ENCODE measurements at places on chromosomes 5 and 9.

DNA sequence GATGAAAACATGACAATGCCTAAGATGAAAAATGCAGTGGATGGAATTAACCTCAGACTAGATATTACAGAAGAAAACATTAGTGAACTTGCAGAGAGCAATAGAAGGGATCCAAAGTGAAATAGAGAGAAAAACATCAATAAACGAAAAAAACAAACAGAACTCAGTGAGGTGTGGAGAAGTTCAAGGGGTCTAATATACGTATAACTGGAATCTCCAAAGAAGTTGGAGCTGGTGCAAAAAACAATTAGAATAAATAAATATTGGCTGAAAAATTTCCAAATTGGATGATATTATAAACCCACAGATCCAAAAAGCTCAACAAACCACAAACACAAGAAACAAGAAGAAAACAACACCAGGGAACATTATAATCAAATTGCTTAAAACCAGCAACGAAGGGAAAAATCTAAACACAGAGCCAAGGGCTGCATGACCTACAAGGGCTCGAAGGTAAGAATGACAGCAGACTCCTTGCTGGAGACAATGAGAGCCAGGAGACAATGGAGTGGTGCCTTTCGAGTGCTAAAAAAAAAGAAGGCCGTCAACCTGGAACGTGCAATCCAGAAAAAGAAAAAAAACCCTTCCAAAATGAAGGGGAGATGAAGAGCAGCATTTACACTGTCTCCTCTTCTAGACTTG is 11.8 kb downstream of the FAM163B start:
- DNase-seq, result no peak

- no peak for DNase-seq
Observed at GRCh38 chr5:54700986-54701578, 183.5 kb downstream of the SNX18 start.

DNA sequence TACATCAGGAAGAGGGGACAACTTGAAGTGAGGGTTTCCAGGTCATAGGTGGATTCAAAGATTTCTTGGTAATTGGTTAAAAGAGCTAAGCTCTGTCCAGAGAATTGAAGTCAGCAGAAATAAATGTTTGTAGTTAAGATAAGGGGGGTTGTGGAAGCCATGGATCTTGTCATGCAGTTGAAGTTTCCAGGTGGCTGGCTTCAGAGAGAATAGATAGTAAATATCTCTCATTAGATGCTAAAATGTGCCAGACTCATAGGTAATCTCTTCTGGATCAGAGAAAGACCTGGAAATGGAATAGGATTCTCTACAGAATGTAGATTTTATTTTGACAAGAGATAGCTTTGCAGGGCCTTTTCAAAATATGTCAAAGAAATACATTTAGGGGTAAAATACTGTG is 491.7 kb downstream of the PRR16 start:
- no peak for DNase-seq

DNA sequence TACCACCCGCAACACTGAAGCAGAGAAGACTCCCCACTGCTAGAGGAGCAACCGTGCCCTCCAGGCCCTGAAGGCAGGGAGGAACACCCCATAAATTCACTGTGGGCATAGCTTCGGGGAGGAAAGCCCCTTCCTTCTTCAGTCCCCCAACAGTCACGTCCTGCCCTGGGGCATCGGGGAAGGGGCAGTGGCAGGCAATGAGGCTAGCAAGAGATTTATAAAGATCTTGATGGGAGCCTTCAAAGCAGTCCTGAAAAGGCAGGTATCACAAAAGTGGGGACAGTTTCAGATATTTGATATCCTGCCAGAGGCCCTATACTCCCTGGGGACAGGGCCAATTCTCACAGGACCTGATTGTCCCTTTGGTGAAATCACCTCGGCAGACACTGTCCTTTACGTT is 16.9 kb upstream of the TRIM14 start:
- DNase-seq, result no peak

DNA sequence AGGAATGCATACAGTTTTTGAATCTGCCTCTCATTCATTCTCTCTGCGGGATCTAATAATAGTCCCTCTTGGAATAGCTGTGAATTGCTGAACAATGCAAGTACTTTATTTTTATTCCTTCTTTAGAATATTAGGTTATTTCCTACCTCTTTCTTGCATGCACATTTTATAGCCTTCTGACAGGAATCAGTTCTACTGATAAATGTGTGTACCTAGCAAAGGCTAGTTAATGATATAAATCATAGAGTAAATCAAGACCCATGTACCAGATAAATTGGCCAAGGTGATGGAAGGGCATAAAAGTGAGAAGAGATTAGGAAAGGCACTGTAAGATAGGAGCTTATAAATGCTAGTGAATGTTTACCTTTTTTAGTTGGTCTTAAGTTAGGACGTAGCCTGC is 19.2 kb upstream of the UGCG start:
- DNase-seq, result no peak

- no peak for DNase-seq
Observed at GRCh38 chr5:116528519-116529234, 45.9 kb downstream of the SEMA6A start.

- no peak for DNase-seq
Observed at GRCh38 chr5:116660929-116661328, 86.3 kb upstream of the SEMA6A start.

DNA sequence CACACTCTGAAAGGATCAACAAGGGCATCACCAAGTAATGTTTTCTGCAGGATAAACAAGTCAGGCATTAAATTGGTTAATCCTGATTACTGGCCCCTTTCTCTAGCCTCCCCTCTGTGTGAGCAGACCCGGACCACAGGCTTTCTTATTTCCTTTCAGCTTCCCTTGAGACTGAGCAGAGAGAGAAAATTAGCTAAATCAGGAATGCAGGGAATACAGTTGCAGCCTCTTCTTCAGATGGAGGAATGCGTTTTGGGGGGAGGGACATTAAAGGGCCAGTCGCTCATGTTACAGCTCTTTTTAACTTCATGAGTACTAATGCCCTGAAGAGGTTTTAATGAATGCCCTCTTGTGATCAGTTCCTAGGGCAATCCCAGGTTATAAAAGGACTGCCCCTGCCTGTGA is 19.8 kb downstream of the PCDHAC2 start:
- DNase-seq, result no peak

DNA sequence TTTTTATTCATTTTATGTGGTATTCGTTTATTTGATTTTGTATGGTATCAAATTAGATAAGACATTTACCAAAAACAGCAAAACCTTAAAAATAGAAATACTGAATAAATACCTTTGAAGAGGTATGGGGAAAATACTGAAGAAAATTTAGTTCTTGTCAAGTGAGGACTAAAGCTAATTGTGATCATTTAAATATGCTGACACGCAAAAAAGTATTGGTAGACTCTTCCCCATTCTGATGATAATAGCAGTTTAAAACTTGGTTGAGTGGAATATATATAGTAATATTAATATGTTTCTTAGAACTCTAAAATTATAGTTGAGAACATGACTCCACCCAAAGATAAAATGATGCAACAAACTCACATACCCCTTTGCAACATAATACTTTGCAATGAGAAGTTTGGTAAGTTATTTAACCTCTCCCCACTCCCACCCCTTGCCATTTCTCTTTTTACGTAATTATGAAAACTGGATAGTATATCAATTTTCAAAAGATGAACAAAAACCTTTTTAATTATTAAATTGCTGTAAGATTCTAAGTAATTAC is 30.1 kb upstream of the SNX24 start:
- DNase-seq, result no peak

GRCh38 chr5:73495772-73496335 is 2.4 kb upstream of the BTF3 start:
- no peak for DNase-seq

- no peak for DNase-seq
Observed at GRCh38 chr9:123778232-123778902, 151.6 kb downstream of the DENND1A start.
